ENCODE measurements at places on chromosomes 2 and 18.

GRCh38 chr2:161384864-161385263 is 31.2 kb upstream of the TBR1 start:
- DNase-seq: no peak

DNA sequence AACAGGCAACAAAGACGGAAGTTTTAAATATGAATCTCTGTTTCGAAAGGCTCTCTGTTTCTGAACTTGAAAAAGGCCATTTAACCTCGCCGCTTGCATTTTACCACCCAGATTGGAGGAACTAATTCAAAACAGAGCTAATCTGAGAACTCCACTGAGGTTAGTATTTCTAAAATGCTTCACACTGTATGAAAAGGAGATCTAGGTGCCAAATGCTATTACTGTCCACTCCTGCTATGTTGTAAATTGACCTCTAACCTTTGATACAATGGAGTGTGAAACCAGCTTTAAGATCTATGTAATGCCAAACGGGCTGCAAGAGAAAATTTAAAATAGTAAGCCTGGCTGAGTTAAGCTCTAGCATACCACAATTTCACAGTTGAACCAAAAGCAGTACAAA is 364.5 kb downstream of the IRS1 start:
- no peak for DNase-seq

GRCh38 chr18:55968550-55968949 is 380.6 kb upstream of the TCF4 start:
- no peak for DNase-seq

- DNase-seq: no peak
Observed at GRCh38 chr2:52537588-52537987, 1230.0 kb upstream of the CHAC2 start.

GRCh38 chr2:231238689-231239088 is 40.3 kb downstream of the ARMC9 start:
- no peak for DNase-seq

DNA sequence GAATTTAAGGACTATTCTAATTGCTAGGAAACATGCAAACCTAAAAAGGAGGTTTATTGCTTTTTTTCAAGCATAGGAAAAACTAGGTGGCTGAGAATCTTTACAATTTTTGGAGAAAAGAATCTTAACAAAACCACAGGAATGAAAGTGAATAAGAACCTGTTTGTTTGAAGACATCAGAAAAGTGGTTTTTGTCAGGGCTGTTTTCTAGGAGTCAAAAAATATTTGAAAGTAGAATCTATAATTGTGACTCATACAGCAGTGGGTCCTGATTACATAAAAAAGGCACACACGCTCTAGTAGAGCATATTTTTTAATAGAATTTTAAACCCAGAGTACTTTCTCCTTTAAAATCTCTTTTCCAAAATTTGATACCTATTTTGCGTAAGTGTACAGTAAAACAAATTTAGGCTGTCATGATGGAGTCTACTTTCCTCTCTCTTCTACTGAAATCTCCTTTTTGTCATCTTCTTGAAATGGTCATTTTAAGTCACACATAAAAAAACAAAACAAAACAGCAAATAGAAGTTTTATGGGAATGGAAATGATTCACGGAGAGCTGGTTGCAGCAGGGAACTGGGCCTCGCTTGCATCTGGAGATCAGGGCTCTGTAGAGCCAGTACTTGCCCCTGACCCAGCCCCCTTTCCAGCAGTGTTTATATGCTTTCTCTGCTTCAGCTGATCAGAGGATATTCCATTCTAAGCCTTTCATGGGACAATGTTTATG is 59.1 kb upstream of the PELI1 start:
- DNase-seq: no peak

DNA sequence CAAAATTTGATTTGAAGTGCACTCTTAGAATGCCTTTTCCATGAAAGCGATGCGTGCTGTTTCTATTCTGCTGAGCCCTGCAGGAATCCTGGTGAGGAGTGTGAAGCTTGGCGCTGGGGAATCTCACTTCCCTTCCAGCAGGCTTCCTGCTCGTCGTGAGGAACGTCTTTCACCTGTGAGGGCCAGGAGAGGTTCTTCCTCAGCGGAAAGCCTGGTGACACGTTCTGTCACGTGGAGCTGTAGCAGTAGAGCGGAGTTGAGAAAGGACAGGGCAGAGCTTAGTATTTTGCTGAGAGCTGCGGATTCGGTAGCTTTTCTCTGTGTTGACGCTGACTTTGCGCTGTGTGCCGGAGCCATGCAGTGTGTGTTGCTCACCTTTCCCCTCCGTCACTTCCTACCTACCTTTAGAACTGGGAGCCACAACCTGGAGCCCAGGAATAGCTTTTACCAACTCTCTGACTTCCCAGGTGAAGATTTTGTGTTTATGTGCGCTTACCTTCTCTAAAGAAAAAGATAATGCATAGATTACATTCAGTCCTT is 294.8 kb downstream of the PTGR3 start:
- no peak for DNase-seq

- DNase-seq: no peak
Observed at GRCh38 chr2:106080959-106081358, 113.1 kb downstream of the UXS1 start.

DNA sequence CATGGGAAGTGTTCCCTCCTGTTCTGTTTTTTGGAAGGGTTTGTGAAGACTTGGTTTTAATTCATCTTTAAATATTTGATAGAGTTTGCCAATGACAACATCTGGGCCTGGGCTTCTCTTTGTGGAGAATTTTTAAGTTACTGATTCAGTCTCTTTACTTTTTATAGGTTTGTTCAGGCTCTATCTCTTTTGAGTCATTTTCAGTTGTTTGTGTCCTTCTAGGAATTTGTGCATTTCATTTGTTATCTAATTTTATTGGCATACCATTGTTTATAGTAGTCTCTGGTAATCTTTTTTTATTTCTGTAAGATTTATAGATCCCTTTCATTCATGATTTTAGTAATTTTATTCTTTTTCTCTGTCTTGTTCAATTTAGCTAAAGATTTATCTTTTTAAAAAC is 14.6 kb downstream of the SCLY start:
- no peak for DNase-seq

DNA sequence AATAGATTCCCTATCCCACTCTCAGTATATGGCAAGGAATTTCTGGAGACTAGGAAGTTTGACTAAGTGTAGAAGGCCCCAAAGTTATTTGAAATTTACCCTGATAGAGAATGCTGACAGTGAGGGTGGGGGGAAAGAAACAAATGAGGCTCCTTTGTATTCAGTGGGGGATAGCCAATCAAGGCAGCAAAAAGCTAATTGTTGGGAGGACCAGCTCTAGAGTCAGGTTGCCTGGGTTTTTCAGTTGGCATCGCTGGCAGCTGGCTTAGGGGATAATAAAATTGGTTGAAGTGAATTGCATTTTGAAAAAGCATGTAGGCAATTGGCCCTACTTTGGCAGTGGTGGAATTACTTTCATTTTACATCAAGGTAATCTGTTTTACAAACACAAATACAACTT is 79.4 kb upstream of the STAM2 start:
- no peak for DNase-seq

GRCh38 chr2:182473635-182474034 is 46.8 kb upstream of the PDE1A start:
- no peak for DNase-seq

DNA sequence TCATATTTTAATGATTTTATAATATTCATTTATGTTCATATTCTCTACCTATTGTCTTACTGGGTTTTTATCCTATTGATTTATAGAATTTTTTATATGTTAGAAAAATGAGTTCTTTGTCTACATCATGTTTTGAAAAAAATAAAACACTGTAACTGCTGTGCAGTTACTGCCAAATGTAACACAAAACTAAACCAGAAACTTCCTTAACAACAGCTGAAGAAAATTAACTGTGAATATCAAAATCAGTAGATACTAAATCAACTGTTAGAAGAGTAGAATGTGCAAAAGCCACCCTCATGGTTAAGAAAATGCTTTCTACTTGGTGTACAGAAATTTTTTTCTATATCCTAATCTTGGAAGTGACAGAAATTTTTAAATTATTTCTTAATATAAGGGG is 69.5 kb downstream of the PTRHD1 start:
- no peak for DNase-seq

DNA sequence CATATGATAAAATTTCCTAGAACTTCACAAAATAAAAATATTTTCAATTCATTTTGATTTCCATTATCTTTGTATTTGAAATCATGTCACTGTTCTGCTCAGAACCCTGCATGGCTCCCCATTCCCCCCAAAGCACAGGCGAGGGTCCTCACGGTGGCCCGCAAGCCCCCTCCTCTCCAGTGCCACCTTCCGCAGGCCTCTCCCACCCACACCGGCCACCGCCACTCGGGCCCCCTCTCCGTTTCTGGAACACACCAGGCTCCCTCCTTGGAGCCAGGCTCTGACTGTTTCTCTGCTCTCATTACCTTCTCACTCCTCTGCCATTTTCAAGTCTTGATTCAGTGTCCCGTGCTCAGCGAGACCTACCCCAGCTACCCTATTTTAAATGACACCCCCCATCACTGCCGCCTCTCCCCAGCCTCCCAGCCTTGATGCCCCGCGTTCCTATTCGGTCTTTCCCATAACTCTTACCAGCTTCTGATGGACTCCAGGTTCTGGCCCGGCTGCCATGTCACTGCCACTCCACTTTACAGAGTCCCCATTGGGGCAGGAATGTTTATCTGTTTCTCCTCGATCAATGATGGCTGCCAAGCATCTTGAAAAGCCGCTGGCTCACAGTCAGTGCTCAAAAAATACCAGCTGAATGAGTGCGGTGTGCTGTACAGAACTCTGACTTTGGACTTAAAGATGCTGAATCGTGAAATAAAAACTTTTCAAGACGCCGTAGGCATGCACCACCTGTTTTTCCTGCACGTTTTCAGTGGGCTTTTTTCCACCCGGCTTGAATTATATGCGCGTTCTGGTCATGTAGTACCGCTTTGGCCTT is 201.0 kb downstream of the GBX2 start:
- no peak for DNase-seq

GRCh38 chr2:240591226-240591625 is 4.7 kb downstream of the CAPN10 start:
- no peak for DNase-seq

DNA sequence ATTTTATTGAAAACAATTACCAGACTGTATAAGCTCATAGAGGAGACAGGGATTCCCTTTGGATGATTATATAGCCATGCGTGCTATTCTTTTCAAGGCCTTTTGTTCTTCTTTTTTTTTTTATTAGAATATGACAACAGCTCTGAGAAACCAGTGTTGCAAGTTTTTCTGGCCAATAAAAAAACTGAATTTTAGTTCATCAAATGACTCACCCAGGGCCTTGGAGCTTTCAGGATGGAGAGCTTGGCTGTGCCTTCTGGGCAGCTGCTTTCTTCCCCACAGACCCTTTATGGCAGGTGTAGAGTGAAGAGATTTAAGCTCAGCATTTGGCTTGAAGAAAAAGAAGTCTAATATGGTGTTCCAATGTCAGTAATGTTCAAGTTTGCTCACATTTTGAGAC is 497.9 kb upstream of the FANCL start:
- no peak for DNase-seq

- DNase-seq: no peak
Observed at GRCh38 chr2:46144133-46144800, 152.9 kb upstream of the EPAS1 start.

GRCh38 chr2:133765658-133766057 is 197.4 kb upstream of the NCKAP5 start:
- no peak for DNase-seq

DNA sequence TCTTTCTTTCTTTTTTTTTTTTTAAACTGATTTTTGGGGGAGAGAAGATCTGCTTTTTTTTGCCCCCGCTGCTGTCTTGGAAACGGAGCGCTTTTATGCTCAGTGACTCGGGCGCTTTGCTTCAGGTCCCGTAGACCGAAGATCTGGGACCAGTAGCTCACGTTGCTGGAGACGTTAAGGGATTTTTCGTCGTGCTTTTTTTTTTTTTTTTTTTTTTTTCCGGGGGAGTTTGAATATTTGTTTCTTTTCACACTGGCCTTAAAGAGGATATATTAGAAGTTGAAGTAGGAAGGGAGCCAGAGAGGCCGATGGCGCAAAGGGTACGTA is 587 bp downstream of the MEIS1 start:
- DNase-seq: no peak

GRCh38 chr2:219509780-219510511 is 4.3 kb upstream of the ASIC4 start:
- DNase-seq: no peak

GRCh38 chr18:46588971-46589660 is 67.9 kb downstream of the LOXHD1 start:
- no peak for DNase-seq

DNA sequence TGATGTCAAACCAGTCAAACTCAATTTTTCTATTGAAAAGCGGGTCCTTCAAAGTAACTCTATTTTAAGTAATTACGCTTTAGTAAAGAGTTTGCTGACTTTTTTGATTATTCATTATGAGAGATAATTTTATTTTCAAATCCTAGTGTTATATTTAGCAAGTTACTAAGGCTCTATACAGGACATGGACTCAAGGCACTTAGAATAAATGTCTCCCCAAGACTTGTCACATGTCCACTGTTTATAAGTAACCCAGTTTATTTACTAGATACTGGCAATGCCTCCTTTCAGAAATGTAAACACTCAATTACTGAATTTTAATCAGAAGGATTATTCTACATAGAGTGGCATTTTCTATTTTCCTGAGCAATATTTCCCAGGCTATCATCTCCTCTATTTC is 638.1 kb downstream of the ERBB4 start:
- DNase-seq: no peak

- no peak for DNase-seq
Observed at GRCh38 chr18:63848159-63848558, 39.3 kb upstream of the SERPINB2 start.

DNA sequence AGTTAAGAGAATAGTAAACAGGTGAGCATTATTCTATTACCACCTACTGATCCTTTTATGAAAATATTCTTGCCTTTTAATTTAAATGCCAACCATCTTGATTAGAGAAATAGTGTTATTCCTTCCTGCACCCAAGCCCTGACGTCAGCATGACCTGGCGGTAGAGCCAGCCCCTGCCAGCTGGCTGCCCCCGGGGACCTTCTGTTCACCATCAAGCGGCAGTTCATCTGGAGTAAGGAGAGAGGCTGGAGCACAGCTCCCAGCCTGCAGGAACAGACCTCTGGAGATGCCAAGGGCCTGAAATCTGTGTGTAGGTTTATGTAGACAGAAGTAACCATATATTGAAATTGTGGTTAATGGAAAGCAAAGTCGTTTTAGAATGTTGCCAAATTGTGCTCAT is 171.8 kb downstream of the GBX2 start:
- no peak for DNase-seq

GRCh38 chr2:132268977-132269523 is 107.3 kb upstream of the ANKRD30BL start:
- DNase-seq: no peak

DNA sequence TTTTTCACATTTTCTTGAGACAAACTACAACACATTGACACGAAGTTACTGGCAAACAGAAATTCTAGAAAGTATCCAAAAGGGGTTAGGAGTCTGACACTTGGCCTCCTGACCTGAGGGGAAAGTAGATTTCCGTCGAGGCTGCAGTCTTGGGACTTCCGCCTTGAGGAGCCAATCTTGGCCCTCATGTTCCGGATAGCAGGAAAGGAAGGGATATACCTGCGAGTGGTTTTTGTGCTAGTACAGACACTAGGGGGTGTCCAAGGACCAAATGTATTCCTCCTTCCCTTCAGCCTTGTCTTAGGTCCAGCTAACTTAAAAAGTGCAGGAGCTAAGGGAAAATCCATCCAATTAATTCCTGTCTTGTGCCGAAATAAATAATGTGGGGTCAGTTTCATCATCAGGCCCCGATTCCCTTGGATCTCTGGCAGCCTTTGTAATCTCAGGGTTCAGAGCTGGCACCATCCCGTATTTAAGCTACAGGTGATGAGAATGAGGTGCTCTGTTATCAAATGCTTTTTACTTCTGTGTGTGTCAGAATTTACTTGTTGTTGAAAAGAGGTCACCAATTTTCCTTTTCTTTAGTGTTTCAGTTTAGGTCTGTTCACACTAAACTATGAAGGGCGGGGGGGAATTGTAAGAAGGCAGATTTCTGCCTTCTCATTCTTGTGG is 330.2 kb upstream of the FANCL start:
- DNase-seq: peak; percentile 50
